ENCODE measurements at places on chromosomes 2 and 18.

GRCh38 chr2:167814881-167815718, 432.3 kb downstream of the STK39 start:
- DNase-seq = no peak

- no peak for DNase-seq
Measured at GRCh38 chr2:188187726-188188125, 103.9 kb upstream of the GULP1 start.

DNA sequence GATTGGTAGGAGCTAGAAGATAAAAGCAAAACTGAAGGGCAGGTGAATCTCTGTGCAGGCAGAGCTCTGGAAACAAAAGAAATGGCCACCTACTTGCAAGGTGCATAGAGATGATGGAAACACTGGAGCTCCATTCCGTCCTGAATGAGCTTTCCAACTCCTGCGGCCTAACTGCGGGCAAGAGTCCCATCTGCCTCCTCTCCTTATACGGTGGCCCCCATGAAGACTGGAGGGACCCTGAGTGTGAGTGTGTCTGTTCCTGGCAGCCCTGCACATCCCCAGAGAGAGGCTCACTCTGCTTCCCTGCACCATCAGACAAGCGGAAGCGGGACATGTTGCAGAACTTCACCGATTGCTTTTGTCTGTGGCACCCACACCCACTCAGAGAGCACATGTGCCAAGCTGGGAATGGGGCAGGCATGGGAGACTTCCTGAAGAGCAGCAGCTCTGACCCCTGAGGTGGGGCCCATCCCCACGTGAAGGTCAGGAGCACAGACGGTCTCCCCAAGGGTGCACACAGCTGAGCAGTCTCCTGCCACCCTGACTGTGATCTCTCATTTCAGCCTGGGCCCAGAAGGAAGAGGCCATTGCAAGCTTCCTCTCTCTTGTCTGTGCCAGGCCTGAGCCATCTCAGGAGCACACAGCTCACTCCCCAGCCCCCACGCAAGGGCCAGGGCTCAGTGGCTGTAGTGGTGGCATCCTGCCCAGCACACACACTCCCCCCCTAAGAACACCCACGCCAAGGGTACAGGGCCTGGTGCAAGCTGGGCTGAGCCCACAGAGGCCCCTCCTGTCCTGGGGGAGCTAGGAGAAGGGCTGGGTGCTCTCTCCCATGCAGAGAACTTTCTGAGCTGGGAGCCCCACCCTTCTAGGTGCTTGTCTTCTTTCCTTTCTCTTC, 75.3 kb downstream of the STPG4 start:
- no peak for DNase-seq

DNA sequence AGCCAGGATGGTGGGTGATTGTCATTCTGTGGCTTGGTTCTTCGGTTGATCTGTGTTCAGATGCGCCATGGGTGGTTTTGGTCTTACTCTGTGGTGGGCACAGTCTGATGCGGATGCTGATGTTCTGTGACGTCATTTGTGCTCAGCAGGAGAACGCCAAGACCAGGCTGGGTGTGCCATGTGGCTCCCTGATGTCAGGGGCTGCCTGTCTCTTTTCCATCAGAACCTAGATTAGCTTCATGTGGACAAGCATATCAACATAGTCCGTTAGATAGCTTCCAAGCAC, 100.6 kb upstream of the ARL4C start:
- no peak for DNase-seq

- no peak for DNase-seq
Measured at GRCh38 chr2:98188351-98189046, 101.5 kb downstream of the VWA3B start.

GRCh38 chr2:26346454-26347053, at the start of gene ADGRF3:
TSS of gene ADGRF3 (minus strand) at chr2:26346789. CDS start at chr2:26346234, 555 bp downstream.
- DNase-seq = peak; percentile 52

- no peak for DNase-seq
Measured at GRCh38 chr2:210162466-210163124, 8.6 kb downstream of the KANSL1L start.

DNA sequence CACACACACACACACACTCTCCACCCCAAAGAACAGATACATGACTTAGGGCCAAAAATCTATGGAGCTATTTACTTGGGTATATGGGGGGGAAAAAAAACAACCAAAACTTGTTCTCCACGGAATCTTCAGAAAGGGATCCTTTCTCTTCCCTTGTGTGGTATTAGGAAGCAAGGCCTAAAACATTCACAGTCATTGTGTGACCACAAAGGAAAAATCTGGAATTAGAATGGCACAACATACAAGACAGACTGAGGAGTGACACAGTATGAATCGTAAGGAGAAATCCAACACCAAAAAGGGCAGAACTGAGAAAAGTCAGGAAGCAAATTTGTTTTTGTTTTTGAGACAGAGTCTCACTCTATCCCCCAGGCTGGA, 70.3 kb downstream of the ASXL2 start:
- no peak for DNase-seq

DNA sequence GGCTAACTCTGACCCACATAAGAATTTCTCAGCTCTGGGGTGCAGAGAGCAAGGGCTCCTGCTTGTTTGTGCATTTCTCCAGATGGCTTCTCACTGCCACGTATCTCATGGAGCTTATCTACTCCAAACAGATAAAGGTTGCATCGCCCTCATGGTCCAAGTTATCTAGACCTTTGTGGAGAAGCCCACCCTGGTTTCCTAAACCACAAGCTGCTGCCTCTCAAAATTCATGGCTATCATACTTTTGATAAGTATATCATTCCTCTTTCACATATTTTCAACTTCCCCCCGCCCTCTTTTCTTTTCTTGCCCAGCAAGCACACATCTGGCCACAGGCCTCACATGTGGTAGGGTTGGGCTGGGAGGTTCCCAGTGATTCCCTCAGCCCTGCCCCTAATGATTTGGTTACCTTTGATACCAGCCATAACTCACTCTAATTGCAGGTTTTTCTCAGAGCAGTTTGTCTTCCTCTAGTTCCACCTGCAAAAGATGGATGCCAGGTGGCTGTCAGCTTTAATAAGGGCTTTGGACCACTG, 146.0 kb downstream of the RHBDD1 start:
- no peak for DNase-seq

GRCh38 chr18:59918320-59918755, 18.5 kb downstream of the PMAIP1 start:
- no peak for DNase-seq

- no peak for DNase-seq
Measured at GRCh38 chr2:179581605-179582004, 279.8 kb downstream of the ZNF385B start.

DNA sequence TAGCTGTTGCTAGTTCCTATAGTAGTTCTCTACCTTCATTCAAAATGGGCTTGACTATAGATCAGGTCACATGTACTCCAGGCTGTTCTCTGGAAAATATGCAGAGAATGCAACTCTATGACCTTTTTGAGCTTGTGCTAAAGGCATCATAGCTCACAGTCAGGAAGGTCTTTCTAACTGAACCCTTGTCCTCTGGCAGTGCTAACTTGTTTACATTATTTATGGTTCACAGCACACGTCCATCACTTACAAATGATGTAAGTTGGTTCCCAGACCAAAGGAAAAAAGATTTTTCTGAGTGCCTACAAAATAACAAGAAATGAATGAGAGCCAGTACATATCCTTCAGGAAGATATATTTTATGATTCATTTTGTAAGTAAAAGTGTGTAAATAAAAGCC, 236.1 kb downstream of the GCA start:
- DNase-seq = no peak

DNA sequence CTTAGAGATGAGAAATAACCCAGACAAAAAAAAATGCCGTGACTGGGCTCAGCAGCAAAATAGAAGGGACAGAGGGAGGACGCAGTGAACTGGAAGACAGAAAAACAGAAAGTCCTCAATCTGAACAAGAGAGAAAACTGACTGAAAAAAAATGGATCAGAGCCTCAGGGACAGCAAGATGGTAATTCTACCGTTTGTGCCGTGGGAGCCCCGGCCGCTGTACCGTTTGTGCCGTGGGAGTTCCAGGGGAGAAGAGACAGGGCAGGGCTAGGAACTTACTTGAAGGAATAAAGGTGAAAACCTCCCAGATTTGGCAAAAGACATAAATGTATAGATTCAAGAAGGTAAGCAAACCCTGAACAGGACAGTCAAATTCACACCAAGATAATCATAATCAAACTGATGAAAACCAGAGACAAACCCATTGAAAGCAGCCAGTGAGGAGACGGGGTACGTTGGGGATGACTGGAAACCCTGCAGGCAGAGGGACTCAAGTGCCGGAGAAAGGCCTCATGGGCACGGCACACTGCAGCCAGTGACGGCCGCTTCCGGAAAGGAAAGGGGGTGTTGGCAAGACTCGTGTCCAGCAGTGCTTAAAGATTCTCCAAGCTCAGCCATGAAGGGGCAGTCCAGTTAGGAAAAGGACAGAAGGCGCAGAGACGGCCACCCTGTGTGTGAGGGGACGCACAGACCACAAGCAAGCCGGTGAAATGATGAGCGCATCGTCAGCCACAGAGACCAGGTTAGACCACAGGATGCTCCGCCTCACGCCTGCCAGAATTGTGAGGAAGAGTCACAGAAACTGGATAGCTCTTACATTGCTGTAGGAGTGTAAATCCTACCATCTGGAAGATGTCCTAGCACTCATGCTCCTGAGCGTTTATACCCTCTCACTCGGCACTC, 40.0 kb upstream of the NFATC1 start:
- no peak for DNase-seq

- no peak for DNase-seq
Measured at GRCh38 chr2:240655931-240656886, 26.5 kb downstream of the AQP12B start.

DNA sequence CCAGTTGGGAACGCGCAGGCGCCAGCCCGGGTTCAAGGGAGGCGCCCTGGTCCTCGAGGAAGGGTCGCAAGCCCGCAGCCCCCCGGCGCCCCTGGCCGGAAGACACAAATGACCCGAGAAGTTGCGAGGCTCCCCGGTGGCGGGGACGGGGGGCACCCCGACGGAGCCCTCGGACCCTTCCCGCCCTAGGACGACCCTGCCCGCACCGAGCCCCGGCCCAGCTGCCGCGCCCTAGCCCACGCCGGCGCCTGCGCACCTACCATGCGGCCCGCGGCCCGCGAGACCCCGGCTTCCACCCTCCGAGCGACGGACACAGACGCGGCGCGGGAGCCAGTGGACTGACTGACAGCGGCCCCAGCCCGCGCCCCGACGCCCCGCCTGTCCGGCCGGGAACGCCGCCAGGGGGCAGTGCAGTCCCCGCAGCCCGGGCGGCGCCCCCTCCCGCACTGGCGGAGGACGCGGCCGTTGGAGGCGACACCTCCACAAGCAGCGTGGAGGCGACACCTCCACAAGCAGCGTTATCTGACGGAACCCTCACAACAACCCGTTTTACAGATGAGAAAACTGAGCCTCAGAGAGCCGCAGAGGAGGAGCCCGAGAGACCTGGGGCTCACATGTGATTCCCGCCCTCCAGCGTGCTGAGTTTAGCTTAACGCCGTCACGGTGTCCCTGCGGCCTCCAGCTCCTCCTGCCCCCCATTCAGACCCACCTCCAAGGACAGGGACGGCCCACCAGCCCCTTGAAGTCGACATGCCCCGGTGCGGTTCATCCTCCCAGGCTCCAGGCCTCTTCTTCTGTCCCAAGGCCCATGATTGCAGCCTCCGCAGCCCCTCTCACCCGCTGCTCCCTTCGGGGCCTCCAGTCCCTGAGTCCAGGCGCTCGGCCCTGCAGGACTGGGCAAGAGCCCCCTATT, at the start of gene NMUR1:
NMUR1 (minus strand) TSS at position 347 of the 913 bp plus-strand sequence; CDS start at position 263, 84 bp downstream.
- DNase-seq = peak; percentile 70

- no peak for DNase-seq
Measured at GRCh38 chr2:43054367-43054766, 172.0 kb downstream of the ZFP36L2 start.

GRCh38 chr2:182228741-182229140, 198.1 kb downstream of the PDE1A start:
- DNase-seq = no peak

DNA sequence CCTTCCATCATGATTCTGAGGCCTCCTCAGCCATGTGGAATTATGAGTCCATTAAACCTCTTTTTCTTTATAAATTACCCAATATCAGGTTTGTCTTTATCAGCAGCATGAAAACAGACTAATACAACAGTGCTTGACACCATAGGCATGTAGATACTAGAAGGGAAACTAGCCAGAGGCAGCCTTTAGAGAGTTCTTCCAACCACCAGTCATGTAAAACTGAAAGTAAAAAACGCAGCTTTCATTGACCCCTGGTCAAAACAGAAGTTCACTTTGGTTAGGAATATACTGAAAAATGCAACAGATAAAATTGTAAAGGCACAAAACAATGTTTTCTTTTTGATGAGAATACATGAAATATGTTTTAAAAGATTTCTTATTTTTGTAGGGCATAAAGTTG, 122.8 kb upstream of the L3MBTL4 start:
- DNase-seq = no peak

- DNase-seq = no peak
Measured at GRCh38 chr2:127134833-127135830, 28.2 kb upstream of the BIN1 start.

GRCh38 chr2:36918307-36918706, 48.0 kb downstream of the STRN start:
- no peak for DNase-seq

- no peak for DNase-seq
Measured at GRCh38 chr2:142755191-142755590, 122.3 kb upstream of the KYNU start.

DNA sequence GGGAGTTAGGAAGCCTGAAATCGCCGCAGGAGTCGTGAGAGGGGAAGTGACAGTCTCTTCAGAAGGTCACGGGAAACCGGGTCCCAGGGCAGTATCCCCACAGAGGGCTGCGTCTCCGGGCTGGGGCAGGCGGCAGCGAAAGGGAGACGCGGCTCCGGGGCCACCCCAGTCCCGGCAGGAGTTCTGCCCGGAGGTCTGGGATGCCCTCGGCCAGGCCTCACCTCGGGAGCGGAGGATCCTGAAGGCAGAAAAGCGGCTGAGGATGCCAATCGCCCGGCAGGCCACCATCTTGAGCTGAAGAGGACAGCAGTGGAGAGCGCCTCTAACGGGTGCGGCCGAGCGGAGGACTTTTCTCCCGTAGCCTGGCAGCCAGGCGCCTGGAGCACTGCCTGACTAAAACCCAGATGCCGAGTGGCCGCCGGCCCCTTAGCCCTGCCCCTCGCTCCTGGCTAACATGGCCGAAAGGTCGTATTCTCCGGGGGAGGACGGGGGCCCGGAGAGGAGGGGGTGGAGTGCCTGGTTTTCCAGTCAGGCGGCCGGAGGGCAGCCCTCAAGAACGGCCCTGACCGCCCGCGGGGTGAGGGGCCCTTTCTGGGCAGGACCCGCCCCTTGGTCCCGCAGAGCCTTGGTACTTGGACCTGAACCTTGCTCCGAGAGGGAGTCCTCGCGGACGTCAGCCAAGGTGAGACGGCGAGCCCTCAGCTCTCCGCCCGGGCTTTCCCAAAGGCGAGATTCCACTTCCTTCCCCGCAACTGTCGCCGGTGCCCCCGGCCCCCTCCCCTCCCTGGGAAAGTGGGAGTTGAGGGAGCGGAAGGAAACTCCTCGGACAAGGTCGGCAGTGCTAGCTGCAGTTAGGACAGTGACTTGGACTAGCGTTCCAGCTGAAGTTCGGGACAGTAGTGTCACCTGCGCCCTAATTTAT, at the start of the genes HADHA and HADHB:
HADHA (minus strand) TSS at position 324 of the 922 bp plus-strand sequence; CDS start at position 288, 36 bp downstream.
HADHB (plus strand) TSS at position 631 of the 922 bp plus-strand sequence. CDS start 9,316 bp downstream, outside the sequence.
- peak; percentile 78 for DNase-seq
